ENCODE measurements at places on chromosomes 4 and X.

- no peak for DNase-seq
Measured at GRCh38 chrX:137574102-137574783, 8.3 kb downstream of the ZIC3 start.

- DNase-seq, result no peak
Measured at GRCh38 chrX:32687379-32687778, 524.0 kb downstream of the DMD start.

- DNase-seq, result peak; percentile 45
Measured at GRCh38 chrX:40651620-40652223, 4.4 kb upstream of the CXorf38 start.

GRCh38 chrX:16445166-16445752, 204.7 kb upstream of the S100G start:
- DNase-seq, result peak; percentile 9

DNA sequence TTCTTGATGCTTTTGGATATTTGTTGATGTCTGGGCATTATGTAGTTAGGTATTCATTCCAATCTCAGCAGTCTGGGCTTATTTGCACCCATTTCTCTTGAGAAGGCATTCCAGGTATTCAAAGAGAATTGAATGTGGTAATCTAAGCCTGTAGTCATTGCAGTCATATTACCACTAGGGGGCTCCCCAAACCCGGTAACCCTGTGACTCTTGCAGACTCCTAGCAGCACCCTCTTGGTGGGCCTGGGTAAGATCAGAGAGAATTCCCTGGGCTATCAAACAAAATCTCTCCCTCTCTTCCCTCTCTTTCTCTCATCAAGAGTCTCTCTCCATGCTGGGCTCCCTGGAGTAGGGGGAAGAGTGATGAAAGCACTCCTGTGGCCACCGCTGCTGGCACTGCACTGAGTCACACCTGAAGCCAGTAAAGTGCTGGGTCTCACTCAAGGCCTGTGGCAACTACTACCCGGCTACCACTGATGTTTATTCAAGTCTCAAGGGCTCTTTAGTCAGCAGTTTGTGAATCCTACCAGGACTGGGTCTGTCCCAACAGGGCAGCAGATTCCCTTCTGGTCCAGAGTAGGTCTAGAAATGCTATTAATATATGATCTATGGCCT, 187.7 kb upstream of the NUDT10 start:
- peak; percentile 7 for DNase-seq
